Central memory CD8-positive, alpha-beta T cell (primary cell): ENCODE measurements at places on chromosomes 6 and 20.

DNA sequence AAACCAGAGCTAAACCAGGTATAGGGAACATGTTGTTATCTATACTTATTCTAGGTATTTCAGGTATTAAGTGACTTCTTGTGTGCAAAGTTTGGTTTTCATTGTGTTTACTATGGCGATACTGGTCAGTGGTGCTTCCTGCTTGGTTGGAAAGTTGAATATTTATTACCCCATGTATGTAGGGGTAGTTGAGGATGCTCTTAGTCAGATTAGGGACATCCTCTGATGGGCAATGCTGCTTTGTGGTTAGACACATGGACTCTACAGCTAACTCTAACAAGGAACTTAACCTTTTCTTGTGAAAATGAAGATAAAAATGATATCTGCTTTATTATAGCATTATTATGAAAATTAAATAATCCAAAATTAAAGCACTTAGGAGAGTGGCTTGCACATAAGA, 44.1 kb upstream of the ENPP1 start:
- H3K4me3 ChIP-seq, result no peak overlapping the region
- DNase-seq, result no peak
- H3K27me3 ChIP-seq, result peaks cover 50% of the 10 kb centered on the region
- no peaks in the 10 kb centered on the region for H3K36me3 ChIP-seq
- H3K27ac ChIP-seq, result no peak overlapping the region

- H3K4me1 ChIP-seq, result no peaks in the 10 kb centered on the region
- no peak overlapping the region for H3K4me3 ChIP-seq
- no peak for DNase-seq
- H3K27me3 ChIP-seq, result peaks cover 9% of the 10 kb centered on the region
- no peak overlapping the region for H3K27ac ChIP-seq
These were observed 286.0 kb upstream of the CDH4 start for GRCh38 chr20:60966031-60966430.

DNA sequence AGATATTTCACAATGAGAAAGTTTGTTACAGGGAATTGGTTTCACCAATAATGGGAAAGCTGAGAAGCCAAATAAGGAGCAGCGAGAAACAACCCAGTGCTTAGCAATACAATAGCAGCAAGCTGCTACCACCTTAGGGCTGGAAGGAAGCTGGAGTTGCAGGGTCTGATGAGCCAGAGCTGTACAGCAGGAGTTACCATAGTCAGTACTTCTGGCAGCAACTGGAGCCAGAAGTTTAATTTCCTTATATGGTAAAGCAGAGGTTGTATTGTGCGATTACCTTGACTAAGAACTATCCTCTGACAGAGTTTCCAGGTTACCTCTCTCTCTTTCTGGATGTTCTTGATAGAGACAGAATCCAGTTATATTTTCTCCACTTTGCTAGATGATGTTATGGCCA, 137.1 kb upstream of the OLIG3 start:
- DNase-seq, result no peak
- no peak overlapping the region for H3K27ac ChIP-seq
- H3K4me1 ChIP-seq, result no peaks in the 10 kb centered on the region
- peaks cover 5% of the 10 kb centered on the region for H3K27me3 ChIP-seq

- no peak overlapping the region for H3K4me3 ChIP-seq
- H3K27me3 ChIP-seq, result peaks cover 6% of the 10 kb centered on the region
- DNase-seq, result no peak
- H3K36me3 ChIP-seq, result peaks cover 4% of the 10 kb centered on the region
These were observed 143.4 kb downstream of the TBXT start for GRCh38 chr6:166024252-166024651.

DNA sequence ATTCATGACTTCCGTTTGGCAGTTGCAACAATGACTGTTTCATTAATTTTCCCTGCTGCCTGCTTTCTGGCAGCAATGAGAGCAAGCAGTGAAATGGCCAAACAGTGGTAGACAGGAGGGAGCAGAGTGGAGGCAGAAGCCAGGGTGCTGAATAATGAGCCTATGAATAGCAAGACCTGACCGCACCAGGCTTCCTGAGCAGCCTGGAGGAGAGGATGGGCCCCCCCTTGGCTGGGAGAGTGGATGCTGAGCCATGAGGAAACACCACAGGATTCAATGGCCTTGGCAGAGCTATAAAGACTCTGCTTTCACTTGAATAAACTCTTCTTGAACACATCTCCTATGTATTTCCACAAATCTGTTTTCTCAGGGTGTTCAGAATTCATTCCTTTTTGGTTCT, 68.1 kb upstream of the SNRPB2 start:
- H3K4me3 ChIP-seq, result no peak overlapping the region
- peaks cover 37% of the 10 kb centered on the region for H3K27me3 ChIP-seq
- no peak overlapping the region for H3K27ac ChIP-seq
- H3K4me1 ChIP-seq, result no peaks in the 10 kb centered on the region
- no peaks in the 10 kb centered on the region for H3K36me3 ChIP-seq
- no peak for DNase-seq

- no peaks in the 10 kb centered on the region for H3K4me1 ChIP-seq
- H3K27me3 ChIP-seq, result no peaks in the 10 kb centered on the region
- DNase-seq, result no peak
- no peak overlapping the region for H3K27ac ChIP-seq
These were observed 37.5 kb downstream of the AIG1 start for GRCh38 chr6:143098054-143098671.
